ENCODE measurements at places on chromosomes 3 and 15.

- no peak for DNase-seq
Observed at GRCh38 chr3:77456906-77457305, 417.0 kb downstream of the ROBO2 start.

- DNase-seq, result peak; percentile 56
Observed at GRCh38 chr15:78316283-78317083, 17.1 kb upstream of the SKIC8 start.

- DNase-seq, result no peak
Observed at GRCh38 chr15:40183636-40184463, 23.0 kb downstream of the BUB1B start.

DNA sequence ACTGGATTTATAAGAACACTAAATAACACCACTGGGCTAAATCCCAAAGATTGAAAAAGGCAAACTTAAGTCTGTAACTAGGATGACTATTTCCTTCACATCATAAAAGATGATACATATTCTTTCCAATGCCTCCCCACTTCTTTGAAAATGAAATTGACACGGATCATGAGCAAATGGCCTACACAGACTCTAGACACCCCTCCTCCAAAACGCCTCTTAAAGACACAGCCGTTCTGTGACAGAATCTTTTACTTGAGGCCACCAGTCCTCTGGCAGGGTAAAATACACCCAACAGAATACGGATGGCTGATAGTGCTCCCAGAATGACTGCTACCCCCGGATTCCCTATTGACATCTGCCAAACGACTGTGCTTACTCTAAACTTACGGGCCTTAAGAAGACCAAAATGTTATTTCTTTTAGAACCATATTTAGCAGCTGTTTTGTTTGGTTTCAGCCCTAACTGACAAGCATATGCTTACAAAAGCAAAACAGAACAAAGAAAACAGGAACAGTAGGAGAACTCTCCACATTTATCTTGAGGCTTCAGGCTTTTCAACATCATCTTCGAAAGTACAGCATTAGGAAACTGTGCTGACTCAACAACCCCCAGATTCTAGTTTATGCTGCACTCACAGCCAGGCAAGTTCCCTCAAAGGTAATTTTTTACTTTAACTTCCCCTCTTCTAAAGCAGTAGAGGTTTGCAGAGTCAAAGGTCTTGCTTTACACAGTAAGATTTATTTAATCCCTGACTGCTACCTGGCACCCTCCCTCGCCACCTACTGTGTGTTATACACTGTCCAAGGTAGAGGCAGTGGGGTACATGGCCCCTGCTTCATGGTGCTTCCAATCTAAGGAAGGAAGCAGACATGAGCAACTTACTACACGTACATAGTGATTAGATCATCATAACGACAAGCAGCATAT lies 84.3 kb downstream of the TNIK start:
- DNase-seq, result no peak

GRCh38 chr15:63389902-63390670 lies 8.4 kb upstream of the CA12 start:
- DNase-seq, result no peak

- DNase-seq, result peak; percentile 55
Observed at GRCh38 chr3:115648559-115648958, 25.2 kb downstream of the GAP43 start.

GRCh38 chr15:39511000-39511915 lies 69.6 kb upstream of the THBS1 start:
- DNase-seq, result peak; percentile 92

DNA sequence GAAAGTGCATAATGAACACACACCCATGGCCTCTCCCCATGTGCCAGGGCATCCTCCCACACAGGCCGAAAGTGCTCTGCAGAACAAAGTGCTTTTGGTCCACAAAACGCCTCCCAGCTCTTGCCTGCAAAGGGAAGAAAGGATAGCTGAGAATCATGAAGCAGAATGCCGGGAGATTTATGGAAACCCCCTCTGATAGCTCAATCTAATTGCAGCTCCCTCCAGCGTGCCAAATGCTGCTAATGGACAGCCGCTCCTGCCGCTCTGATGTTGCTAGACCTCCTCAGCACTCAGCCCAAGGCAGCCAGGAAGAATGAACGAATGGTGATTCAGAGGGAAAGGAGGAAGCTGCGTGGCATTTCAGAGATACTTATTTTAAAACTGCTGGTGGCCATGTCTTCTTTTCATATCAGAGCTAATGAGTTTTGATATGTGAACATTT lies 145.3 kb downstream of the TJP1 start:
- peak; percentile 72 for DNase-seq

DNA sequence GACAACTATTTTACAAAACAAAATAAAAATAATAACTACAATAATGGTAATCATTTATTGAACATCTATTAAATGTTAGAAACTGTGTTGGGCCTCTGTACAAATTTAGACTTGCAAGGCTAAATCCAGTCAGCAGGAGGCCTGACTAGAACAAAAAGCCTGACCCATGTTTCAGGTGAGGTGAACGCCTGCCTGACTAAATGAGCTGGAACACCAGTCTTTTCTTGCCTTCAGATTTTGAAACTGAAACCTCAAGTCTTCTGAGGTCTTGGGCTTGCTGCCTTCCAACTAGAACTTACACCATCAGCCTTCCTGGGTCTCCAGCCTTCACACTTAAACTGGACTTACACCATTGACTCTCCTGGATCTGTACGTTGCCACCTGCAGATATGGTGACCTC lies 706.9 kb downstream of the TBL1XR1 start:
- no peak for DNase-seq

DNA sequence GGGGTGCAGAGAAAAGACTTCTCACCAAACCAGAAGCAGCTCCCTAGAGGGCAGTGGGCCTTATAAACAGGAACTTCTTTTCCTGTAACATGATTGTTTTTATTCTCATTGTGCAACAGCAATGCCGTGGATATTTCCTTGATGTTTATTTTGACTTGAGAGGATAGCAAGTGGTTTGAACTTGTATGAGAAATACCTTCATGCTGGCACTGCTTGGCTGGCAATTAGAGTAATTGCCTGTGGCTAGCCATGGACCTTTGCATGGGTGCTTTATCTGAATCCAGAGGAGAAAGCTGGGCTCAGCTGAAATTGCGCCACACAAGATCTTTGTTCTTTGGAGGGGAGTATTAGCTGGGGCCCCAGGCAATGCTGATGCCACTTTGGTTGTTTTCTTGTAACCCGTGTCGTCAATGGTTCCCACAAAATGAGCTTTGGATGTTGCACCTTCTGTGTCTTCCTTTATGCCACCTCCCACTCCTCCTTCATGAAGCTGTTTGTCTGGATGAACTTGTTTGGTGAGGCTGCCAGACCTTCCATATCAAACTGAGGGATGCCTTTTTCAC lies 37.9 kb downstream of the CMTM8 start:
- no peak for DNase-seq

- peak; percentile 59 for DNase-seq
Observed at GRCh38 chr3:156189927-156190326, 69.5 kb downstream of the KCNAB1 start.

DNA sequence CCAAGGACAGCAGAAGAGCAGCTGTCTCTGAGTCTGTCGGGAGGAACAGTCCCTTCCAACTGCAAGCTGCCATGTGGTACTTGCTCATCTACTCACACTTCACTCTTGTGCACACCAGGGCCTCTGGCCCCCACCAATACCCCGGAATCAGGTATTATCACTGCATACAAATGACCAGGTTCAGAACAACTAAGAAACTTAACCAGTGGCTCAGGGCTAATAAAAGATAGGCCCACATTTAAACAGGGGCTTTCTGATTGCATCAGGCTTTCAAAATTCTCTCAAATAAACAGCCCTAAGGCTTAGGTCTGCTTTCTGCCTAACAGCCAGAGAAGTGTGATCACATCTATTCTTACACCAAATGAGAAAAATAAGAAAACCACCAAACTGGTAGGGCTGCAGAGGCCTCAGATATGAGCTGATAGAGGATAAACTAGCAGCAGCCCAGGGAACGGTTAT lies 20.7 kb downstream of the CCDC12 start:
- DNase-seq, result no peak

- no peak for DNase-seq
Observed at GRCh38 chr3:38949994-38950393, 101.8 kb downstream of the SCN11A start.

- no peak for DNase-seq
Observed at GRCh38 chr15:41020829-41021228, 67.6 kb downstream of the CHAC1 start.

DNA sequence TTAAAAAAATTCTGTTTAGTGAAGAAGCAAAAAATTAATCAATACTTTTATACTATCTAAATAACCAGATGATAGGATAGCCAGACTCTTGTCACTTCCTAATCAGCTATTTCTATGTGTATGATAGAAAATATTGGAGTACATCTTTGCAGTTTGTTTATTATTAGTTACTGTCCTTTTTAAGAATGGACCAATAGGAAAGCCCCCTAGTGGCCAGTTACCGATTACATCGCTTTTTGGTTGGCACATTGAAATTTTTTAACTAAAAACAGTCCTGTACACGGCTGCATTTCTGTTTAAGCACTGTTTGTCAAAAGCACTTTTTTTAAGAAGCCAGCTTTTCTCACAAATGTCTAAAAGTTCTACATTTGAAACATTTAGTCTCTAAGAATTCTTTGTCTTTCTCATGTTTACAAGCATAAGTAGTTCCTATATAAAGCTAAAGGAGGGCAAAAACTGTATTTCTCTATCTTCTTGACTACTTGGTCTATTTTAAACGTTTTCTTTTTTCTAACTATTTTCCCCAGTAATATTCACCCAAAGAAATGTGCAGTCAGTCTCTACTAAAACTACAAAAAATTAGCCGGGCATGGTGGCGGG lies 253.2 kb upstream of the LRTM1 start:
- DNase-seq, result peak; percentile 72

- DNase-seq, result peak; percentile 77
Observed at GRCh38 chr3:59482684-59483083, 432.9 kb upstream of the CFAP20DC start.

All from RPMI7951 (cell line).